ENCODE measurements at places on chromosomes 11 and 22. TPM values are rescaled to one million over a fixed set of nuclear protein-coding genes. Genes with fewer than 3 reads are reported as not detected.

Gene C22orf42
- total RNA-seq, result not detected

Gene UPK3A
- total RNA-seq, result not detected

Gene PANX2
- total RNA-seq, result 0.11 TPM

Gene ST14
- total RNA-seq, result 0.31 TPM

Gene TRIOBP
- 9.0 TPM for total RNA-seq

Gene PYGM
- 5.0 TPM for total RNA-seq

Gene OOSP3
- not detected for total RNA-seq

Gene FAM227A
- total RNA-seq, result 0.91 TPM

Gene RRM1
- 73.1 TPM for total RNA-seq

Gene DBX1
- 0.17 TPM for total RNA-seq

Gene TAF6L
- total RNA-seq, result 11.8 TPM

Gene OR52E8
- not detected for total RNA-seq

Gene BIRC3
- 115 TPM for total RNA-seq

Data from CD4-positive, alpha-beta T cell (primary cell).